CD4-positive, CD25-positive, alpha-beta regulatory T cell (primary cell): ENCODE measurements at places on chromosomes 4 and X. TPM values are rescaled to one million over a fixed set of nuclear protein-coding genes. Genes with fewer than 3 reads are reported as not detected.
A peak's percentile ranks its signal among the peaks of the same experiment; 100 is the strongest.

CABS1 gene
- total RNA-seq: not detected

DCAF12L1 gene
- total RNA-seq: not detected

DNA sequence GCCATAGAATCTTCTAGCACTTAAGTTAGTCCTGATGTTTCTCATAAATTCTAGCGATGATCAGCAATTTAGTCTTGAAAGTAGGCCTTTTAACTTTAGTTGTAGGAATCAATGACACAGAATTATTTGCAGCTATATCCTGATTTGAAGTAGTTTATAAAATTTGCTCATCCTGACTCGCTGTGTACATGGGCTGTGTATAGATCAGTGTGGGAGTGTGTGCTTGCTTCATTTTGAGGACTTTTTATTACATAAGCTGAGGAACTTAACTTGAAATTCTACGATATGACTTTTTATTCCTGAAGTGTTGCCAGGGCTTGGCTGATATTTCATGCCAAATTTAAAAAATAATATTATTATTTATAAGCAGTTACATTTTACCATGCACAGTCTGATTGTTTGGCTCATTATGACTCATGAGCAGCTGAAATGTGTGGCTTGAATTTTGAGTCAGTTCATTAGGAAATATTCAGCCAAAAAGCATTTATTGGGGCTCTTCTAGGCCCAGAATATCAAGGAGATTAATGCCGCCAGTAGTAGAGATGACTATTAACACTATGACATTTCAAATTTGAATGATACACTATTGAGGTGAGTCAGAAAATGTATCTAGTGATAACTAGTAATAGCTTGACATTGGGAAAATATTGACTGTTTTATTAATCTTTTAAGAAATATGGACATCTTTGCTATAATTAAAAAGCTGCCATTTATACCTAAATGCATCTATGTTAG, 128.9 kb upstream of the LIMCH1 start:
- no peak for DNase-seq
- H3K27ac ChIP-seq: no peak overlapping the region
- no peaks in the 10 kb centered on the region for H3K36me3 ChIP-seq
- no peaks in the 10 kb centered on the region for H3K27me3 ChIP-seq
- H3K4me1 ChIP-seq: no peaks in the 10 kb centered on the region
- H3K4me3 ChIP-seq: no peak overlapping the region

- H3K27ac ChIP-seq: no peak overlapping the region
- H3K27me3 ChIP-seq: peaks cover 3% of the 10 kb centered on the region
- DNase-seq: no peak
- H3K36me3 ChIP-seq: no peaks in the 10 kb centered on the region
- H3K4me3 ChIP-seq: no peak overlapping the region
- peaks cover 4% of the 10 kb centered on the region for H3K4me1 ChIP-seq
These were observed 2.7 kb upstream of the PIR start for GRCh38 chrX:15495801-15496200.

CXCL9 gene
- not detected for total RNA-seq

GPRASP1 gene
- 27.0 TPM for total RNA-seq

- no peaks in the 10 kb centered on the region for H3K4me1 ChIP-seq
- no peak overlapping the region for H3K27ac ChIP-seq
- H3K4me3 ChIP-seq: no peak overlapping the region
- H3K36me3 ChIP-seq: no peaks in the 10 kb centered on the region
These were observed 40.4 kb upstream of the MAGEB10 start for GRCh38 chrX:27767387-27767786.

- no peaks in the 10 kb centered on the region for H3K36me3 ChIP-seq
- H3K27me3 ChIP-seq: no peaks in the 10 kb centered on the region
- DNase-seq: no peak
- H3K4me3 ChIP-seq: no peak overlapping the region
These were observed 1276.9 kb upstream of the TENM3 start for GRCh38 chr4:180966312-180966711.

VEGFD gene
- not detected for total RNA-seq

GRCh38 chr4:53233114-53233795, 132.6 kb downstream of the SCFD2 start:
- H3K27ac ChIP-seq: no peak overlapping the region
- H3K4me1 ChIP-seq: no peaks in the 10 kb centered on the region
- no peaks in the 10 kb centered on the region for H3K27me3 ChIP-seq
- H3K4me3 ChIP-seq: no peak overlapping the region

DNA sequence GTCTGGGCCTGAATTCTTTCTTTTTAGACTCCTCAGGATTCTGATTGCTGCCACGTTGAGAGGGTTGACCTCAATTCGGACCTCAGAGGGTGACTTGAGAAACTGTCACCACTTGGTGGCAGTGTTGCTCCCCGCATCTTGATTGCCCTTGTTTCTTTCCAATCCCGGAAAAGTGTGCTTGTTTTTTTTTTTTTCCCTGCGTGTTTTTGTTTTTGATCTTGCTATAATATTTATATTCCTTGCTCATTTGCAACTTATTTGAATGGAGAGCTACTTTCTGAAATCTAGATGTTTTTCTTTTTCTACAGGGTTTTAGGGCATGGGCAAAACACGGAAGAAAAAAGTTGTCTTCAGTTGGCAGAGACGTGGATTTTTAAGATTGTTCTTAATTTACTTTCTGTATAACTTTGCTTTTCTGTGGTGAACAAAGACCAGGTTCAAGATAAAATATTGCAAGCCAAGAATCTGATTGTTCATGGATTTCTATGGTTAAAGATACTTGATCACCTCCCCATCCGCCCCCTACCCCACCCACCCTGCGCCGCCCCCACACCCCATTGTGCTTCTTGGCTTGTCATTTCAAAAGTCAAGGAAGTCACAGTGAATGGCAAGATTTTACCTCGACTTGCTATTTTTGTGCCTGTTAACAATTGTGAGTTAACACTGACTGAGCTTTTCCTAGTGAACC, 102.0 kb downstream of the PTTG2 start:
- peak overlapping the region; percentile 95 for H3K4me3 ChIP-seq
- H3K27me3 ChIP-seq: no peaks in the 10 kb centered on the region
- peaks cover 7% of the 10 kb centered on the region for H3K4me1 ChIP-seq
- H3K36me3 ChIP-seq: peaks cover 3% of the 10 kb centered on the region

CSN1S1 gene
- not detected for total RNA-seq

- no peaks in the 10 kb centered on the region for H3K27me3 ChIP-seq
- H3K4me3 ChIP-seq: no peak overlapping the region
- DNase-seq: no peak
- H3K36me3 ChIP-seq: no peaks in the 10 kb centered on the region
These were observed 149.8 kb upstream of the RASGEF1B start for GRCh38 chr4:81621490-81621889.
